Stimulated activated CD4-positive, alpha-beta T cell treated with anti-CD3 and anti-CD28 coated beads, Interleukin-12 subunit alpha, Interleukin-12 subunit beta, amount 100 ng/mL, for 48 hours (primary cell): ENCODE measurements at places on chromosomes 4 and X.

GRCh38 chr4:176601124-176601523 lies 191.6 kb downstream of the VEGFC start:
- DNase-seq: no peak

- DNase-seq: no peak
These were observed 5.0 kb upstream of the RPS6KA3 start for GRCh38 chrX:20271730-20272129.

GRCh38 chr4:61837395-61837794 lies 637.3 kb downstream of the ADGRL3 start:
- DNase-seq: no peak

GRCh38 chr4:102564399-102565059 lies 63.4 kb downstream of the NFKB1 start:
- DNase-seq: peak; percentile 23

DNA sequence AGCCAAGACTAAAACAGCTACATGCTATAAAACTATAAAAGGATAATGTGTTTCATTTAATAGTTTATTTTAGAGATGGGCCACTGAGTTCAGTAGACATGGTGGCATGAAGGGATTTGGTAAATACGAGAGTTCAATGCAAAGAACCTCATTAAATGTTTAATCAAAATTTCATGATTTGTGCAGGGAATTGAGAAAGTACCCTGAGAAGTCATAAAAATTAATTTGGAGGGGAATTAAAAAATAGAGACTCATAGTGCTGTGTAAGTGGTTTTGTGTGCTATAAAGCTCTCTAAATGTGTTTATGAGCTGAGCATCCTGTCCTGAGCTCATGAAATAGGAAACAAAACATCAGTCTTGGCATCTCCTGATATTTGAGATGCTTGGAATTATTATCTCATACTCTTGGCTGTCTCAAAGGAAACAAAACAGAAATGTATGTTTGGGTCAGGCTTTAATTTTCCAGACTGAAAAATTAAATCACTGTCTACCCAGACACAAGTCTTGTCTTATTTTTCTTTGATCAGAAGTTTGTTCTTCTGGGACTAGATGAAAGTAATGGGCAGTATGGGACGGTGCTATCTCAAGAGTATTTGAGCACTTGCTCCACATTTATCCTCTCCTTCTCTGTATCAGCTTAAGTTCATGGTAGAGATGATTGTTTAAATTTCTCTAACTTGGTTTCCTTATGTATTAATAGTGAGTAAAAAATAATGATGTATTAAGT lies 38.0 kb upstream of the EMCN start:
- no peak for DNase-seq

GRCh38 chrX:147890756-147891155 lies 21.0 kb upstream of the FMR1 start:
- no peak for DNase-seq

GRCh38 chrX:154466036-154466435 lies 8.0 kb downstream of the PLXNA3 start:
- no peak for DNase-seq

GRCh38 chr4:172009446-172010230 lies 196.4 kb downstream of the GALNTL6 start:
- DNase-seq: no peak
